ENCODE measurements at places on chromosomes 11 and 22. TPM values are rescaled to one million over a fixed set of nuclear protein-coding genes. Genes with fewer than 3 reads are reported as not detected.

GRCh38 chr11:99592266-99592665, 571.5 kb downstream of the CNTN5 start:
- no peak for DNase-seq

- peak; percentile 52 for DNase-seq
Observed at GRCh38 chr11:67634366-67635230, 4.9 kb upstream of the NUDT8 start.

DNA sequence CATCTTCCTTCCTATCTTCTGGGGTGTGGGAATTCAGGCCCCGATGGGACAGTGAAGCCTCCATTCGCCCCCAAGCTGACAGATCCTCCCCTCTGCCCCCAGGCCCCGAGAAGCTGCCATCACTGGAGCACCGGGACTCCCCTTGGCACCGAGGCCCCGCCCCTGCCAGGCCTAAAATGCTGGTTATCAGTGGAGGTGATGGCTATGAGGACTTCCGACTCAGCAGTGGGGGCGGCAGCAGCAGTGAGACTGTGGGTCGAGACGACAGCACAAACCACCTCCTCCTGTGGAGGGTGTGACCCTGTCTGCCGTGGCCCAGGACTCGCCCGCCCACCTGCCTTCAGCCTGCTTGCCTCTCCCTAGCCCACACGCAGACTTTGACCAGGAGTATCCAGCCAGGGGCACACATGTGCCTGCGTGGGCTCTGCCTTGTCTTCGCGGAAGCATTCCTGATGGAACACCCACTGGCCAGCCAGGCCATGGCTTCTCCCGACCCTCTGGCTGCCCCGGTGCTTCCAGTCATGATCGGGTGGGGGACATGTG, 8.6 kb upstream of the RELT start:
- DNase-seq, result no peak

- no peak for DNase-seq
Observed at GRCh38 chr11:1652442-1652770, 22.8 kb downstream of the KRTAP5-5 start.

Gene UFD1
- 61.3 TPM for total RNA-seq

Gene OTOG
- total RNA-seq, result 0.69 TPM

Gene RASSF7
- total RNA-seq, result 28.2 TPM

Measured in H7 (cell line).